ENCODE measurements at places on chromosomes 16 and 17.

GRCh38 chr17:17042851-17043460, 699 bp downstream of the MPRIP start:
- DNase-seq, result no peak

GRCh38 chr17:14699574-14700185, 398.8 kb downstream of the HS3ST3B1 start:
- DNase-seq, result no peak

DNA sequence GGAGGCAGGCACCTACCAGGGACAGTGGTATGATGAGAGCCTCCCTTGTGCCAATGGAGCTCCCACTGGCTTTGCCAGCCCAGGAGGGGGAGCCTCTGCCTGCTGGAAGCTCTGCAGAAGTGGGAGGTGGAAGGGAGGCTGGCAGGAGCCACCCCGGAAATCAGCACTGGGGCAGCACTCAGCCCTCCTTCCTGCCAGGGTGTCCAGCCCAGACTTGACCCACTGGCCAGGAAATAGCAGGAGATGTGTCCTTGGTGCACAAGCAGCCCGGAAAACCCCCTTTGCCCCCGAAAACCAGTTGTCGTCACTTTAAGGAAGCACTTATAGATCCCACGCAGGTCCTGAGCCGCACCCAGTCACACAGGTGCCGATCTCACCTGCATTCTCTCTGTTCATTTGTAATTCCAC, 49.3 kb upstream of the CACNG4 start:
- DNase-seq, result no peak

- no peak for DNase-seq
Measured at GRCh38 chr17:17681744-17682292, 560 bp downstream of the RAI1 start.

- DNase-seq, result no peak
Measured at GRCh38 chr17:17125136-17126084, 80.7 kb downstream of the PLD6 start.

DNA sequence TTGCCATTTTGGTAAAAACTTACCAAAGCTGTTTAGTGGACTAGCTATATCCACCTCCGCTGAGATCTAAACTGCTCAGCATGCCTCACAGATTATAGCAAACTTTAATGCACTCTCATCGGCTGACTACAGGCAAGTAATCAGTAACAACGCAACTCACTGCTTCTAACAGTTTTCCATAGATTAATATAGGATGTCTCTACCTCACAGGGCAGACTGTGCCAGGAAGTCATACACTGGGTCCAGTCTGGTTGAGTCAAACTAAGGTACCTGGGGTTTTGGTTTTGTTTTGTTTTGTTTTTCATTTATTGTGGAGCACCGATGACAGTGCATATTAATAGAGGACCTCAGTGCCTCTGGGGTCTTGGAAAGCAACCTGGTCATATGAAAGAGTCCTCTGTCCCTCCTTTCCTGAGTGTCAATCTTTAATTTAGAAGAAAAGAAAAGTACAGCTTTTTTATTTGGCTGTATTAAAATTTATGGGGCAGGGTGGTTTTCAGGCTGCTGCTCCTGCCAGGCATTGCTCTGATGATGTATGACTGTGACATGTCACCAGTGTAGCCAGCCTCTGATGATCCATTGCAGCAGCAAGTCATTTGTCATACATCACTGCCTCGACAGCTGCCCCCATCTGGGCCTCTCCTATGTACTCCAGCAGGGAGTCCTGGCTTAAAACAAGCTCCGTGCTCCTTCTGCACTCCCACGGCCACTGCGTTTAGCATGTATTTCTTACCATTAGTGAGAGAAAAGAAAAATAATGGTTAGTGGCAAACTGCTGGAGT, 854.1 kb downstream of the KCNJ2 start:
- DNase-seq, result no peak

DNA sequence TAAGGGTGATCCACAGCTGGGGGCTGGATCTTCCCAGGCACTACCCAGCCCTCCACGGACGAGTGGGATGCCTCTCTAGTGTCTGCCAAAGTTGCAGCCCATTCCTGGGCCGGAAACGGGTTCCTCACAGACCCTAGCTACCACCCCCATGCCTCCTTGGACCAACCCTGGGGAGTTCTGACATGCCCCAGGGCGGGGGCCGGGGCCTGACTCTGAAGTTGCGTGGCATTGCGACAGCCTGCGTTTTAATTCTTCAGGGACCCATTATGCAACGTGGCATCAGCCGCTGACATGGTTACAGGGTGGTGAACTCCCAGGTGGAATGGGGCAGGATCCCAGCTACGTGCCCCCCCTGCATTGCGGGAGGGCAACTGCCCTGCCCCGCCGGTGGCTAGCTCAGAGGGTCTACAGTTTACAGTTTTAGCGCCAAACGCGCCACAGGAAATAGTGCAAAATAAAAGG, 2.7 kb downstream of the CBX4 start:
- no peak for DNase-seq

- no peak for DNase-seq
Measured at GRCh38 chr17:68439656-68440290, 17.5 kb downstream of the WIPI1 start.

DNA sequence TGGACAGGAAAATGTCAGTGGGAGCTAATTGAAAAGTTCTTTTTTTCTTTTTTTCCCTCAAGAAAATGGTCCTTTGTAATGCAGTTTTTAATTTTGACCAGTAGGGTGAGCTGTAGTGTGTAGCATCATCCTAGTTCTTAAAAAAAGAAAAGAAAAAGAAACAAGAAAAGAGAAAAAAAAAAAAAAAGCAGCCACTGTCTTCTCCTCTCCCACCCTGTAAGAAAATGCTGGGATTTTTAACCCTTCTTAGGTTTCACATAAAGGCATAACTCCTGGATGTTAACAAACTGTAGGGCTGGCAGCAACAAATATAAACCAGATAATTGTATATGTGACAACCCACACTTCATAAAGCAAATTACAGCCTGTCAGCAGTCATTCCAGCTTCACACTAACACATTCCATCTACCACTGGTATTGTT, 78.1 kb downstream of the SKAP1 start:
- DNase-seq, result peak; percentile 13

DNA sequence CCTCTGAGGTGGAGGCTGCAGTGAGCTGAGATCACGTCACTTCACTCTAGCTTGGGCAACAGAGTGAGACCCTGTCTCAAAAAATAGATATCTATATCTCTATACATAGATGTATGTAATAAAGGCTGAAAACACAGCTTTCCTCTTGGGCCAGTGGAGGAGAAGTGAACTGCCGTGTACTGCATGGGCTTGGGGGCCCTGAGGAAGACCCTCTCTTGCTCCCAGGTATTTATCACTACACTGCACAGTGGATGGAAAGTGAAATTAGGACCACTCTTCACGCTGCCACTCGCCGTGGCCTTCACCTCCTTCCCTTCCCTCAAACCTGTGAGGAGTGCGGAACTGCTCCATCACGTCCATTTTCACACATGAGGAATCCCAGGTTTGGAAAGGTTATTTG, 68.8 kb upstream of the SIAH1 start:
- no peak for DNase-seq

DNA sequence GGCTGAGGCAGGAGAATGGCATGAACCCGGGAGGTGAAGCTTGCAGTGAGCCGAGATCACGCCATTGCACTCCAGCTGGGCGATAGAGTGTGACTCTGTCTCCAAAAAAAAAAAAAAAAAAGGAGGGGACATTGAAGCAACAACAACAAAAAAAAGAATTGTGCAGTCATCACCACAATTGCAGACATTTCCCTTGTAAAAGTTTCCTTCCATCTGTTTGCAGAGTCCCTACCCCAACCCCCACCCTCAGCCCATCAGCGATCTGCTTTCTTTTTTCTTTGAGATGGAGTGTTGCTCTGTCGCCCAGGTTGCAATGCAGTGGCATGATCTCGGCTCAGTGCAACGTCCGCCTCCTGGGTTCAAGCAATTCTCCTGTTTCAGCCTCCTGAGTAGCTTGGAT, 3.7 kb downstream of the MGRN1 start:
- no peak for DNase-seq

DNA sequence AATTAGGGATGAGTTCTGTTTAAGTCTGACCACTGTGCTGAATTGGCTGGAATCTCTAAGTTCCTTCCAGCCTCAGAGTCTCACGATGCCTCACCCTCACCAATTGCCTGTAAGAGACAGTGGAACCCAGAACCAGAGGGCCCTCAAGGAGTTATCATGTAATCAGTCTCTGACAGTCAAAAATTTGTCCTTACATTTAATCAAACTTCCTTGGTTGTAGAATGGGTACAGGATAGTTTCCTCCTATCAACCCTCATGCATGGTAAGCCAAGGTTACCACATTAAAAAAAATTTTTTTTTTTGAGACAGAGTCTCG, 83.2 kb downstream of the CDK5R1 start:
- DNase-seq, result no peak

GRCh38 chr16:22784690-22785214, 29.2 kb upstream of the HS3ST2 start:
- DNase-seq, result no peak

DNA sequence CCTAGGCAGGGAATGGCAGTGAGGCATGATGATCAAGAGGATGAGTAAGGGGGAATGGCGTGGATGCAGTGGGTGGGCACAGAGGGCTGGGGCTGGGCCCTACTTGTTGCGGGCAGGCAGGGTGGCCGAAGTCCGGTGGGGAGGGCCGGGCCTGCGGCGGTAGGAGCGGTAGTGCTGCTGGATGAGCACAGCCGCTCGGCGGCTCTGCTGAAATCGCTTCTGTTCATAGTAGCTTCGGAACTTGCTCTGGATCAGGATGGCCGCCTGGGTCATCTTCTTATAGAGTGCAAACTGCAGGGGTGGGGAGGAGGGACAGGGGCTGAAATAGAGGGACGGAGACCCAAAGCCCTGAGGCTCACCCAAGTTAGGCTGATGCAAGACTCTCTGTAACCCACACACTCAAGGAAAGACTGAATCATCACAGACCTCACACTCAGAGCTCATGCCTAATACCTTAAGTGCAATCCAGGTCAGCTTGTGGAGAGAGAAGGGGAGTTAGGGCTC, 1.5 kb upstream of the SPAG7 start:
- DNase-seq, result no peak

DNA sequence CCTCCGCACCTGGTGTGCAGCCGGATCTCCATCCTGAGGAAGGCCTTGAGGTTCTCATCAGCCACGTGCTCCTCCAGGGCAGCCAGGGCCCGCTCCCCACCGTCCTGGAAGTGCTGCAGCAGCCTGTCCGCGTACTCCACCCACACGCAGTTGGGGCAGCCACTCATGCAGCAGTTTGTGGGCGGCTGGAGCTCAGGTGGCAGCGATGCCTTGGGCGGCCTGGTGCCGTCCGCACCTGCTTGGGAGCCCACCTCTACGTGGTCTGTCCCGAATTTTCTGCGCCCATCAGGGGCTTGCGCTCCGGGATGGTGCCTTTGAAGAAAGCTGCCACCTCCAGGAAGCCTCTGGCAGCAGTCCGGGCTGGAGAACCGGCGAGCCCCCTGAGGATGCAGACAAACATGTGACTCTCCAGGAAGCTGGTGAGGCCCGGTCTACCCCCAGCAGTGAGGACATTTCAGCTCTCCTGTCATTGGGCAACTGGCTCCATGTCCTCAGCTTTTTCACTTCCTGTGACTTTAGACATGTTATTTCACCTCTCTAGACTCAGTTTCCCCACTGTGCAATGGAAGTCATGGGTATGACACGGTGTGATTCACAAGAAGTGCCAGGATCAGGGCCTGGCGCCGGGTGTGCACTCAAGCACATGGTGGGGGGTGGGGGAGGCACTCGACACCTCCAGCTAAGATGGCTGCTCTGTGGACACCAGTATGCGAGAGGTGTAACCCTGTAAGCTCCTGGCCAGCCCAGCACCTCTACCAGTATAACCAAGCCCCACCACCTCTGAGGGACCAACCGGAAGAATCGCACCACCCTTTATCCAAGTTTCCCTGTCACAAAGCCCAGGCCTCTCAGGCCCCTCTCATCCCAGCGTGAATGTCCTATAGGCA, 957 bp downstream of the OXLD1 start:
- no peak for DNase-seq

DNA sequence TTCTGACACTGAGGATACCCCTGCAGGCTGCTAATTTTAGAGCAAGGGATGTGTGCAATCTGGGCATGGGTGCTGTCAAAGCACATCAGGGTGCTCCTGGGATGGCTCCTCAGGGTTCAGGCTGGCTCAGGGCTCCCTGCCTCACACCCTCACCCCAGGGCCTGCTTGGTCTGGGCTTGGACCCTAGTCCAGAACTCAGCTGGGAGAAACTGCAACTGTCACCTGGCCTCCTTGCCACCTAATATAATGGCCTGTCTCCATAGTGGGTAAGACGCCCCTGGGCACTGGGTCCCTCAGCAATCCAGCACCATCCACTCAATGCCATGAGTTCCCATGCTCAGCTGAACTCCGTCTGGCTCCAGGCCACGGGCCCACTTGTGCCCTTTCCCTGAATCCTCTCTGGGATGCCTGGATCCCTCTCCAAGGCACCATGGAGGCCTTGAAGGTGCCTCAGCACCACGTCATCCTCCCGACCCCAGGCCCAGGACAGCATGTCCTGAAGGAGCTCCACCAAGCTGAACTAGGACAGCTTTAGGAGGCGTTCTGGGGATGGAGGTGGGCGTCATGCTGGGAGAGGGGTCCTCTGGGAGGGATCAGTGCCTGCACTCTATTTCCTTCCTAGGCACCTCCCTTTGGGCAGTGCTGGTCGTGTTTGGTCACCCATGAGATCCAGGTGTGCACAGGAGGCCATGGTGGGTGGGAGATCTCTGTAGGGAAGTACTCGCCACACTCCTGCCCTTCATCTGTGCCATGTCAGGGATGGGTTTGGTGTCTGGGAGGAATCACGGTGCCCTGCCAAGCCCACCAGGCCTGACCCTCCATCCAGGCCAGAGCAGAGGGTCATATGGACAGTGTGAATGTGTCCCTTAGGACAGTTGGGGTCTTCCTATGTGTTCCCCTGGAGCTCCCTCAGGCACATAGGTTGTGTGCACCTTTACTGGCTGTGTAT, 1688.4 kb downstream of the TP53TG3F start:
- DNase-seq, result no peak

GRCh38 chr17:42694524-42694923, 12.2 kb downstream of the CNTNAP1 start:
- no peak for DNase-seq

- DNase-seq, result no peak
Measured at GRCh38 chr17:65433157-65433556, 128.3 kb downstream of the AXIN2 start.

DNA sequence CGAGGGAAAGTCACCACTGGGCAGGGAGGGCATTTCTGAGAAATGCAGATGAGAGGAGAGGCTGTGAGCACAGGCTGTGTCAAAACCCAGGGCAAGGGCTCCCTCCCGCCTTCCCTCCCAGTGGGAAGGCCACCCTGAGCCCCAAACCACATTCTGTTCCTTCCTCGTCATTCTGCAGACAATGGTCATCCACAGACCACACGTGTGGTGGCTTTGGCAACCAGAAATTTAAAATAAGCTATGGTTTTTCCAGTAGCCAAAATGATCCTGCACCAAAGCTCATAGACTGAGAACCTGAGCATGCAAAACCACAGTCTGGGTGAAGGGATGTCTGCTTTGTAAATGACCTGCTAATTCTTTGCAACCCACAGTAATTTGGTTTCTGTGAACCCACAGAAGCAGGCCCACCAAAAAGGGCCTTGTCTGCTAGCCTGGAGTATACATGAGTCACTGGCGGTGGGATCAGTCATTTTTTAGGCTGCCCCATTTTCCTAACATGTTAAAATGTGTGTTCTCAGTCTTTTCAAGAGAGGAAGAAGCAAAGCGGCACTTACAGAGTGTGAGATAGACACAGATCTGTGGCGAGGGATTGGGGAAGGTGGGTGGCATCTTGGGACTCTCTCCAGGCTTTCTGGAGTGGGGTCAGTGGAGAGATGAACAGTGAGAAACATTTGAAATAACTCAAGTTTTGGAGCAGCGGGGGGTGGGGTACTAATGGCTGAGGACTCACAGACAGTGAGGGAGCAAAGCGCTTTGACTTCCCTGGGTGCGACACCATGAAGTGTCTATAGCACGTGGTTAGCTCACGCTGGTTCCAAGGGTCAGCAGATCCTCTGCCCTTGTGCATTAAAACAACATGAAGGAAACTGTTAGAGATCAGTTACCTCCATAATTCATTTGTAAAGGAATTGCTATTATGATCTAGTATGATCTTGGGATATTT, 20.5 kb downstream of the GRB7 start:
- no peak for DNase-seq
